ENCODE measurements at places on chromosomes 16 and 17.

GRCh38 chr17:67479148-67479547 is 102.1 kb downstream of the PITPNC1 start:
- DNase-seq = no peak

GRCh38 chr17:57413848-57414651 is 157.7 kb downstream of the MSI2 start:
- no peak for DNase-seq

DNA sequence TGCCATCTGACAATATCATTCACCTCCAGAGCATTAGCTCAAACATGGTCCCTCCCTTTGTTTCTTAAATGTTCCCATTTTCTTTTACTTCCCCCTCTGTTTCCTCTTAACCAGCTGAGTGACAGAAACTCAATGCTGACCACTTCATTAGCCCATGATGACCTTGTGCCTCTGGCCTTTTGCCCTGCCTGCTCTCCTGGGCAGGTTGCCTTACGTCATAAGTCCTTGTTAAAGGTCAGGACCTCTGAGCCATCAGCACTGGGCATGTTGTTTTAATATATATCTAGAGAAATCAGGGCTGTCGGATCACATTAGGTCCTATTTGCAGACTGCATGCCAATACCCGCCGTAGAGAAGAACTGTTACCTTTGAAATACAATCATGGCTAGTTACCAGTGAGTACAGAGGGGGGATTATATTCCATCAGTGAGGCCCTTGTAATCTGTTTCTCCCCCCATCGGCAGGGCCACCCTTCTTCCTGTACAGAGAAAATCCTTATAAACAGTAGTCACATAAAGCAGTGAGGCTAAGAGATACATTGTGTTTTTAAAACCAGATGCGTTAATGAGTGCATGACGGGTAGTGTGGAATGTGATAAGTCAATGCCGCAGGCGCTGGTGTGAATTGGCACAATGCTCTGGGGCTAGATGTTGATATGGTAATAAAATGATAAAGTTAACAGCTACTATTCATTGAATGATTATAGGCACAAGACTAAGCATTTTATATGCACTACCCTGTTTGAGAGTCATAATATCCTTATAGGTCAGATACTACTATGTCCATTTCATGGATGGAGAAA is 94.3 kb upstream of the ZFHX3 start:
- no peak for DNase-seq

DNA sequence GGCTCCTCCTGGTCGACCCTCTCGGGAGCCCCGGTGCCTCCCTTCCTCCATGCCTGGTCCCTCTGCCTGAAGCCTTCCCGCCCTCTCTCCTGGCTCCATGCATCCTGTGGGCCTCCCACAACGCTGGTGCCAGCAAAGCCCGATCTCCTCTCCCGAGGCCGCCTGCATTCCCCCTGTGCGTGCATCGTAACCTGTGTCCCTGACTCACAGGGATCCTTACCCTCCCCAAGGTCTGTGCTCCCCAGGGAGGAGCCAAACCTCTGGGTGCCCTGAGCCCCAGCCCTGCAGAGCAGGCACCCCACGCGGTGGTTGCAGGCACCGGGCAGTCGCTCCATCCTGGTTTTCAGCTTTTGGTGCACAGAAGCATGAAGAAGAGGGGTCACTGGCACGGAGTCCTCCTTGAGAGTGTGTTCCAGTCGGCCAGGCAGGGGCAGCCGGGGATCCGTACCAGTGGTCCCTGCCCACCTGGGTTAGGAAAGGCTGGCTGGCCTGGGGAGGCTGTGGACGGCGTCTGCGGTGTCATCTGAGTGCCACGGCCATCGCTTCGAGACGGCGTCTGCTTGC is 1.8 kb upstream of the ENPP7 start:
- DNase-seq = no peak

GRCh38 chr16:88759245-88759975 is 25.6 kb downstream of the PIEZO1 start:
- no peak for DNase-seq

DNA sequence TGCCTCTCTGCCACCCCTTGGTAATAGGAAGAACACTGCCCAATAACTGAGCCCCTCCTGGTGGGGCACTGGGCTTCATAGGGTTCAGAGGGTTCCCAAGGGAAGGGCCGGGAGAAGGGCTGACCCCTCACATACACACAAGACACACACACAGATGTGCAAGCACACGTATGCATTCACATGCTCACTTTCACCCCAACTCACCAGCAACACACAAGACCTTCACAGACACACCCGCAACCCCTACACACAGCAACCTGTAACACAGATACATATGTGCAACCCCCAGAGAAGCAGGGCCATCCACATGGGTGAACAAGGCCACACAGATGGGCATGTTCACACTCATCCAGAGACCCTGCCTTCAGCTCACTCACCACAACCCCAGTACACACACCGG is 225.1 kb downstream of the ZNF423 start:
- DNase-seq = no peak

DNA sequence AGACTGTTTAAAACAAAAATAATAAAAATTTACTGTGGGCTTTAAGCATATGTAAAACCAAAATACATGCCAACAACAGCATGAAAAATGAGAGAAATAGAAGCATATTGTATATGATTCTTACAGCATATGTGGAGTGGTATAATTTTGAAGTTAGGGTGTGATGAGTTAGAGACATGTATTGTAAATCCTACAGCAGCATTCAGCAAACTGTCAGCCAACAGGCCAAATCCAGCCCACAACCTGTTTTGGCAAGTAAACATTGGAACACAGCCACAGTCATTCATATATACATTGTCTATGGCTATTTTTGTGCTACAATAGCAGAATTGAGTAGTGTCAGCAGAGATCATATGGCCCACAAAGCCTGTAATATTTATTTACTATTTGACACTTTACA is 42.3 kb downstream of the ZNF18 start:
- DNase-seq = no peak

DNA sequence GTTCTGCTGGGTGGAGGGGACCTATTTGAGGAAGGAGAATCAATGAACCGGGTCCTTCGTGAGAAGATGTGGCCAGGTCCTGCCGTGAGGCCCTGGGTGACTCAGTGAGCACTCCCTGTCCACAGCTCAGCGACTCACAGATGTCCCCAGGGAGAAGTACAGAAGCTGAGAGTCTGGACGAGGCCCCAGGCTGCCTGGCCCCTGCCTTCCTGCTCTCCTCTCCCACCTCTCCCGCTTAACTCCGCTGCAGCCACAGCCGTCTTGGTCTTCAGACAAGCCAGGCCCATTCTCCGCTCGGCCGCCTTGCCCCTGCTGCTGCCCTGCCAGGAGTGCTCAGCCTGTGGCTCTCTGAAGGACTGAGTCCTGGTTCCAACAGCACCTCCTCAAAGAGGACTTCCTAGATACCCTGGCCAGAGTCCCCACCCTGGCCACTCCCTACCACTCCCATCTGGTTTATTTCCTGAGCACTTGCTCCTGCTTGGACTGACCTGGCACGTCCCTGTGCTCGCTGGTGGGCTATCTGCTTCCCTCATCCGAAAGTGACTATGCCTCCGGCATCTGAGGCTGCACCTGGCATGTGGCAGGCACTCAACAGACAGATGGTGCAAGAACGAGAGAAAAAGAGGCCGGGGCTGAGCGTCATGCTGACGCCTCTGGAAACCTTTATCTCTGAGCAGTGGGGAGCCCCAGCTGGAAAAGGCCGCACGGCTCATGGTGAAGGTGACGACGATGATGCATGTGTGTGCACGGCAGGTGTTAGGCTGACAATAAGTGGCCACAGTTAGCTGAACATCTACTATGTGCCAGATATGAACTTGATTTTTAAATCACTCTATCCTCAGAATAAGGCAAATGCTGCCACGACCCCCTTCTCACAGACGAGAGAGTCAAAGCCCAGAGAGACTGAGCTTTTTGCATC is 9.2 kb upstream of the TNFRSF13B start:
- no peak for DNase-seq

DNA sequence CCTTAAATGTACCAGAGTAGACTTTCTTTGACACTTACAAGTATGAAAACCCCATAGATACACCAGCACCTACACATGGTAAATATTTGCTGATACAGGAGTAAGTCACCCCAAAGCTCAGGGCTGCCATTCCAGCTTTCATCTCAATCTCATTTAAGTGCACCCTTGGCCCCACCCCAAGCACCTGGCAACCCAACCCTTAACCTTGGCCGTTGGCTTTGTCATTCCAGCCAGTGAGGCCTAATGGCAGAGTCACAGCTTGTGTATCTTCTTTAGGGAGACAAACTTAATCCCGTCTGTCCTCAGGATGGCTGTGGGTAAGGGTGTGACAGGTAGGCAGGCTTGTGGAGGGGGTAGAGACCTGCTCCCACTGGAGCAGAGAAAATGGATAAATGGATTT is 31.5 kb upstream of the TMEM220 start:
- DNase-seq = no peak

DNA sequence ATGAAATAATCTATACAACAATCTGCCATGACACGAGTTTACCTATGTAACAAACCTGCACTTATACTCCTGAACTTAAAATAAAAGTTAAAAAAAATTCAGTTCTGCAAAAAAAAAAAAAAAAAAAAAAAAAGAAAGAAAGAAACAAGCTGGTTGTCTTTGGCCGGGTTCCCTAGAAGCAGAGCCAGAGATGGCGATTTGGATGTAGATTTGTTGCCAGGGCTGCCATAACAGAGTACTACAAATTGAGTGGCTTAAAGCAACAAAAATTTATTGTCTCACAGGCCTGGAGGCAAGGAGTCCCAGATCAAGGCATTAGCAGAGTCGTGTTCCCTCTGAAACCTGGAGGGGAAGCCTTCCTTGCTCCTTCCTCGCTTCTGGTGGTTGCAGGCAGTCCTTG is 20.4 kb downstream of the SYT17 start:
- DNase-seq = no peak

- no peak for DNase-seq
These were observed 35.0 kb downstream of the USP32 start for GRCh38 chr17:60356940-60357339.

GRCh38 chr17:57668332-57668731 is 76.8 kb downstream of the CCDC182 start:
- no peak for DNase-seq

GRCh38 chr16:4936181-4936990 is 562 bp downstream of the PPL start:
- DNase-seq = no peak

DNA sequence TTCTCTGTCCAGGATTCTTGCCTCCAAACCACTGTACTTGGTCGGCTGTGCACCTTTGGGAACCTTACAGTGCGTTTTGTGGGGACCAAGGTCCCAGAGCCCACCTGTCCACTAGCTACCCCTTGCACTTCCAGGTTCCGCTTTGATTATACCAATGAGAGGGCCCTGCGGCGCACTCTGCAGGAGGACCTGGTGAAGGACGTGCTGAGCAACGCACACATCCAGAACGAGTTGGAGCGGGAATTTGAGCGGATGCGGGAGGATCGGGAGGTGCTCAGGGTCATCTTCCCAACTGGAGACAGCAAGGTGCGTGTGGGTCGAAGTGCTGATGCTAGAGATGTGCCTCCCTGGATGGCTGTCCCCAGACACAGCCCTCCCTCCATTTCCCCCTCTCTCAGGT is 18.8 kb downstream of the POLR2A start:
- DNase-seq = no peak

DNA sequence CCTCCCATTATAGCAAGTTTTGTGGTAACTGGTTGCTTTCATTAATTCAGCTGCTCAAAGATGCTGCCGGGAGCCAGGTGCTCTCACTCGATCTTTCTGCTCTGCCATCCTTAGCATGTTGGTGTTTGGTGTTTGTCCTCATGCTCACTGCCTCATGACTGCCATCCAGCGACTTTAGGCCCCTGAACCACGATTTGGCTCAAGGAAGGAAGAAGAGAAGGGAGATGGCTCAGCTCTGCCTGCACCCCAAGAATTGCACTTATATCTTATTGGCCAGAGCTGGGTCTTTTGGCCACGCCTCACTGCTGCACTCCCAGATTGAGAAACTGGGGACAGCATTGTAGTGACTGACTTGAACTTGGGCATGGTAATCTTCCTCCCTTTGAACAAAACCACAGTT is 52.7 kb downstream of the ARSG start:
- DNase-seq = no peak

- no peak for DNase-seq
These were observed 1.1 kb downstream of the MT1M start for GRCh38 chr16:56633535-56633934.

- DNase-seq = peak; percentile 87
These were observed 5.0 kb downstream of the TBKBP1 start for GRCh38 chr17:47698749-47699535.

GRCh38 chr17:49872754-49873377 is 25.0 kb upstream of the TAC4 start:
- no peak for DNase-seq
